Neural crest cell (in vitro differentiated cells): ENCODE measurements at places on chromosomes 11 and 22. TPM values are rescaled to one million over a fixed set of nuclear protein-coding genes. Genes with fewer than 3 reads are reported as not detected.

GRCh38 chr11:119318240-119319135 is 1.6 kb upstream of the MCAM start:
- peak overlapping the region; percentile 65 for H3K27ac ChIP-seq
- no peaks in the 10 kb centered on the region for H3K36me3 ChIP-seq
- peak overlapping the region; percentile 79 for H3K4me3 ChIP-seq
- H3K4me1 ChIP-seq = peaks cover 42% of the 10 kb centered on the region
- no peak for DNase-seq

CCDC15 gene
- total RNA-seq = 6.1 and 7.1 TPM in 2 replicates

HMGXB4 gene
- 44.6 and 44.7 TPM in 2 replicates for total RNA-seq

GRCh38 chr11:79129702-79130101 is 311.1 kb downstream of the TENM4 start:
- H3K4me3 ChIP-seq = no peak overlapping the region
- H3K4me1 ChIP-seq = no peaks in the 10 kb centered on the region
- H3K27ac ChIP-seq = no peak overlapping the region

HTR3A gene
- 3.8 and 4.6 TPM in 2 replicates for total RNA-seq

DNA sequence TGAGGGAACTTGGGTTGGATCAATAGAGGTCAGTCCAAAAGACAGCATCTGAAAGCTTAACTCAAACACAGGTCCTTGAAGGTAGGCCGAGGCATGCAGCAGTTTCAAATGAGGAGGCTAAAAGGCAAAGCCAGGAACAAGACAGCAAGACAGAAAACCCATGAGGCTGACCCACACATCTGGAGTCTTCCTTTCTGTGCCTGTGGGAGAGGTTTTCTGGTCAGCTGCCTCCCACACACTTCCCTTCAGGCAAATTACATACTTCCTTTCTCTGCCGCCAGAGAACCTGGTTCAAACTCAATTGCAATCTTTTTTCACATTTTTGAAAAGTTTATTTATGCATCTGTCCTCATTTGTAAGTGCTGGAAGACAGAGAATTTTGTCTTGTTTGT is 29.8 kb upstream of the CRTAM start:
- H3K27me3 ChIP-seq = no peaks in the 10 kb centered on the region
- H3K27ac ChIP-seq = peak overlapping the region; percentile 5
- no peaks in the 10 kb centered on the region for H3K36me3 ChIP-seq
- DNase-seq = no peak

DNA sequence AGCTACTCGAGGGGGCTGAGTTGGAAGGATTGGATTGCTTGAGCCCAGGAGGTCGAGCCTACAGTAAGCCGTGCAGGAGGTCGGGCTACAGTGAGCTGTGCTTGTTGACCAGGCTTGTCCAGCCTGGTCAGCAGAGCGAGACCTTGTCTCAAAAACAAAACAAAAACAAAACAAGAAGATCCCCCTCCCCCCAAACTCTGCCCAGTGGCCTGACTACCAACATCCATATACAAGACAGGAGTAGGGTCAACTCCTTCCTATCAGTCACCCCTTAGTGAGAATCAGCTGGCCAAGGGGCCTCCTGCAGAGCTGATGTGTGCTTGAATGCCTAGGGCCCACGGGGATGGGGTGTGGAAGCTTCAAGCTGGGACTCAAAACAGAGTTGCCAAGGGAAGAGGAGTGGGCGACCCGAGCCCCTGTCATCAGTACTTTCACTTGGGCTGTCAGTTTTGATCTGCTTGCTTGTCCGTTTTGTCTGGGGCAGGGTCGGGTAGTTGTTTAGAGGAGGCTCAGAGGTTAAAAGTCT is 942 bp upstream of the TSPAN18 start:
- DNase-seq = peak; percentile 28
- H3K36me3 ChIP-seq = no peaks in the 10 kb centered on the region
- peaks cover 62% of the 10 kb centered on the region for H3K4me1 ChIP-seq
- no peaks in the 10 kb centered on the region for H3K27me3 ChIP-seq
- peak overlapping the region; percentile 32 for H3K27ac ChIP-seq
- peak overlapping the region; percentile 86 for H3K4me3 ChIP-seq

DNA sequence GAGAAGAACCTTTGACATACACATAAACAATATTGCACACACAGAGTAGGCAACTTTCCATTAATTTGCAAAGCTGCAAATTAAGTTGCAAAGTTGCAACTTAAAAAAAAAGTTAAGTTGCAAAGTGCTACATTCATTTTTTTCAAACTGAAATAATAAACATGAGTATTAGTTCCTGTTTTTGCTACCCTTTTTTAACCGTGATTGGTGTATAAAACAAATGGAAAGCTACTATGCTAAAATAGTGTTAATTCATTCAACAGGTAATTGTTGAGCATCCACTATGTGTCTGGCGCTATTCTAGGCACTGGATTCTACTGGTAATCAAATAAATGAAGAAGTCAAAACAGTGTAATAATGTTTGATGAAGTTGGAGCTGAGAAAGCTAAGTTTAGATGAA is 8.1 kb downstream of the ZFP91 start:
- H3K4me1 ChIP-seq = peaks cover 15% of the 10 kb centered on the region
- H3K27me3 ChIP-seq = no peaks in the 10 kb centered on the region
- no peak for DNase-seq
- H3K4me3 ChIP-seq = no peak overlapping the region
- no peaks in the 10 kb centered on the region for H3K36me3 ChIP-seq

- peak within 1 kb of the TSS; percentile 66 for H3K4me3 ChIP-seq
- H3K4me1 ChIP-seq = no peaks in the 10 kb centered on the region
- H3K36me3 ChIP-seq = no peaks in the 10 kb centered on the region
- H3K27me3 ChIP-seq = peaks cover 4% of the 10 kb centered on the region
- DNase-seq = no peak
These were observed at the start of gene CEND1 for GRCh38 chr11:789943-790342. CEND1 (minus strand) TSS chr11:790090; CDS start chr11:788576, 1,514 bp downstream.

DNA sequence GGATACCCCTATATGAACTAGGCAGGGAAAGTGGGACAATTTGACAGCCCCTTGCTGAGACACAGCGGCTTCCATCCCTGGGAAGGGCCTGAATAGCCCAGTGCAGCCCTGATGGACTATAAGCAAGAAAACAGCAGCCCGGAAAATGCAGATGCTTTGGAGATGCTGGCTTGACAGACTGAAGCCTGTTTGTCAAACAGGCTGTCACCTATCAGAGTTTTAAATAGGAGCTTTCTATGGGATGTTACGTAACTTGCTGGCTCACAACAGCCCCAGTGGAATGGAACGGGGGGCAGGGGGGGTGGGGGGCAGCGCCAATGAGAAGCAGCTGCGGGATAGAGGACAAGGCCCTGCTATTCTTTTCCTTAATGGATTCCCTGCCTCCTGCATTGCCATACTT is 91.9 kb upstream of the NTM start:
- no peaks in the 10 kb centered on the region for H3K36me3 ChIP-seq
- no peak overlapping the region for H3K27ac ChIP-seq
- peaks cover 3% of the 10 kb centered on the region for H3K4me1 ChIP-seq
- H3K4me3 ChIP-seq = no peak overlapping the region
- H3K27me3 ChIP-seq = no peaks in the 10 kb centered on the region

SCN2B gene
- 0.40 and 0.43 TPM in 2 replicates for total RNA-seq

IFITM5 gene
- not detected in 2 replicates for total RNA-seq

GRCh38 chr22:45499746-45500145 is 2.9 kb upstream of the FBLN1 start:
- peak overlapping the region; percentile 81 for H3K4me3 ChIP-seq
- H3K36me3 ChIP-seq = no peaks in the 10 kb centered on the region
- peaks cover 43% of the 10 kb centered on the region for H3K27me3 ChIP-seq
- peaks cover 63% of the 10 kb centered on the region for H3K4me1 ChIP-seq
- DNase-seq = no peak
- H3K27ac ChIP-seq = no peak overlapping the region

CEP126 gene
- total RNA-seq = 2.1 and 2.4 TPM in 2 replicates

- peaks cover 2% of the 10 kb centered on the region for H3K36me3 ChIP-seq
- no peaks in the 10 kb centered on the region for H3K27me3 ChIP-seq
- no peak overlapping the region for H3K27ac ChIP-seq
- DNase-seq = no peak
- no peak overlapping the region for H3K4me3 ChIP-seq
- H3K4me1 ChIP-seq = no peaks in the 10 kb centered on the region
These were observed 108.4 kb upstream of the SLC5A12 start for GRCh38 chr11:26830218-26830617.

GRCh38 chr11:102453302-102453695 is 734 bp upstream of the TMEM123 start:
- H3K27me3 ChIP-seq = no peaks in the 10 kb centered on the region
- H3K27ac ChIP-seq = peak overlapping the region; percentile 100

DNA sequence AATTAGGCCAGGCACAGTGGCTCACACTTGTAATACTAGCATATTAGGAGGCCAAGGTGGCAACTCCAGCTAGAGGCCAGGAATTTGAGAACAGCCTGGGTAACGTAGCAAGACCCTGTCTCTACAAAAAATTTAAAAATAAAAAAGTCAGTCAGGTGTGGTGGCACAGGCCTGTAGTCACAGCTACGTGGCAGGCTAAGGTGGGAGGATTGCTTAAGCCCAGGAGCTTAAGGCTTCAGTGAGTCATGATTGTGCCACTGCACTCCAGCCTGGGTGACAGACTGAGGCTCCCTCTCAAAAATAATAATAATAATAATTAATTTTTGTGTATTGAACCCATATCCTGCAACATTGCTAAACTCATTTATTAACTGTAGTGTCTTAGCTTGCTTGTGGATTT is 15.3 kb upstream of the TRIM29 start:
- H3K4me1 ChIP-seq = no peaks in the 10 kb centered on the region
- H3K36me3 ChIP-seq = peaks cover 3% of the 10 kb centered on the region
- no peak overlapping the region for H3K27ac ChIP-seq
- peaks cover 26% of the 10 kb centered on the region for H3K27me3 ChIP-seq

DNA sequence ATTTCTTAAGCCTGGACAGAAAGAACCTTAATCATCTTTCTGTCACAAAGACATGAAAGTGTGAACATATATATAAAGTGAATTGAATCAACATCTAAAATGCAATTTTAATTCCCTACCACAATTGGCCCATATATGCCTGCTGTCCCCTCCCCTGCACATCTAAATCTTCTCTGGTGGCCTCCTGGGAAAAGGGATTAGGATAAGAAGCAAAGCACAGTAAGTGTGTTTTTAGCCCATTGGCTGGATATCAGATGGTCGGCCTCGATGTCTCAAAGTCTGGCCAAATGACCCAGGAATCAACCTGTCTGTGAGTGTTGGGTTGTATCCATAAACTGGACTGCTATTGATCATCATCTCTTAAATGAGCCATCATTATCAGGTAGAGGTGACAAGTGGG is 5.8 kb downstream of the MMP3 start:
- H3K36me3 ChIP-seq = no peaks in the 10 kb centered on the region
- no peak overlapping the region for H3K27ac ChIP-seq
- no peaks in the 10 kb centered on the region for H3K27me3 ChIP-seq
- H3K4me1 ChIP-seq = no peaks in the 10 kb centered on the region
- DNase-seq = no peak
- H3K4me3 ChIP-seq = no peak overlapping the region

DNA sequence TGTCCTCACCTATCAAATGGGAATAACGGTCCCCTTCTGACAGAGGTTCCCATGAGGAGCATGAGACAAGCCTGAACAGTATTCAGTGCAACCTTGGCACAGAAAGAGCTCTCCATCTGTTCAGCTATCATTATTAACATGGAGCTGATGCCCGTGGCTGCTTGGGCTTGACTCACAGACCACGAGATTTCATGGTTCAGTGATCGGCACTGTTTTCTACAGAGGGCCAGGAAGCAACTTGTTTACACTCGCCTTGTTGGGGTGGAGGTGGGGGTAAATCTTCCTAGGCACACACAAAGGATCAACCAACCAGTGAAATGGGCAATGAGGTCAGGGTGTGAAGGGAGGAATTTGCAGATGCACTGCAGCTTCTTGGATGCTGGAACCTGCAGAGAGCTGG is 88.2 kb downstream of the CWC15 start:
- no peak for DNase-seq
- no peaks in the 10 kb centered on the region for H3K4me1 ChIP-seq
- H3K27ac ChIP-seq = peak overlapping the region; percentile 29
- no peaks in the 10 kb centered on the region for H3K27me3 ChIP-seq
- peaks cover 56% of the 10 kb centered on the region for H3K36me3 ChIP-seq

- H3K4me3 ChIP-seq = no peak overlapping the region
- H3K4me1 ChIP-seq = no peaks in the 10 kb centered on the region
These were observed 90.8 kb downstream of the LUZP2 start for GRCh38 chr11:24587635-24588034.

- peaks cover 13% of the 10 kb centered on the region for H3K4me1 ChIP-seq
- H3K27me3 ChIP-seq = no peaks in the 10 kb centered on the region
- H3K36me3 ChIP-seq = peaks cover 13% of the 10 kb centered on the region
- no peak overlapping the region for H3K4me3 ChIP-seq
These were observed 69.2 kb downstream of the CCDC34 start for GRCh38 chr11:27293515-27294417.

- no peak for DNase-seq
- H3K36me3 ChIP-seq = no peaks in the 10 kb centered on the region
- H3K4me3 ChIP-seq = peak overlapping the region; percentile 56
- no peak overlapping the region for H3K27ac ChIP-seq
- H3K4me1 ChIP-seq = no peaks in the 10 kb centered on the region
These were observed 2.1 kb downstream of the SYT9 start for GRCh38 chr11:7253800-7254199.

DNA sequence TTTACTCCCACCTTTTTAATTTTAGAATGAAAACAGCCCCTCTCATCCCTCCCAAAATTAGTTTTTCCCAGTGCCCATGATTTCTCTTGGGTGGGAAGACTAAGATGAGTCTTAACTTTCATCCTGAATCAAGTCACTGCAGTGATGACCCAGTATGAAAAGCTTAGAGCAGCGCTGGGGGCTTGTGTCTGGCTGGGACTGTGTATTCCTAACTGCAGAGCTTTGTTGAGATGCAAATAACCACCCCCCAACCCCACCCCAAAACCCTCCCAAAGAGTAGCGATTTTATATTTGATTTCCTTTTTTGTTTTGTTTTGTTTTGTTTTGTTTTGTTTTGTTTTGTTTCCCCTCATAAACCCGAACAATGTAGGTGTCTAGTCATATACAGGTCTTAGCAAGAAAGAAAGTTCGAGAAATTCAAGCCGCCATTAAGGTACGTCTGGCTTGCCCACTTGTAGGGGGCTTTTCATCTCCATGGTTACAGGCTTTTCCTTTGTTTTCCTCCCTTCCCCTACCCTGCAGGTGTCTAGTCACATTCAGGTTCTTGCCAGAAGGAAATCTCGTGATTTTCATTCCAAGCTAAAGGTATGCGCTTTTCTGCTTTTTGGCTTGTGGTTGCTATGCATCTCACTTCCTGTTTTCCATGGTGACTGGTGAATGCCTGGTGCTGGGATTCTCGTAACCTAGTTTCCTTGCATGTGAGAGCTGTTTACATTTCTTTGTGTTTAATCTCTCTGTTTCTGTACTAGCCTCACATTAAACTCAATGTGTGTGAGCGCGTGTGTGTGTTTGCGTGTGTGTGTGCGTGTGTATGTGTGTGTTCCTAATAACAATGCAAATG is 144.6 kb upstream of the RASSF10 start:
- H3K36me3 ChIP-seq = peaks cover 3% of the 10 kb centered on the region
- DNase-seq = no peak
- no peaks in the 10 kb centered on the region for H3K27me3 ChIP-seq
- H3K27ac ChIP-seq = peak overlapping the region; percentile 94
- peak overlapping the region; percentile 56 for H3K4me3 ChIP-seq

LSP1 gene
- total RNA-seq = not detected in 2 replicates

DNA sequence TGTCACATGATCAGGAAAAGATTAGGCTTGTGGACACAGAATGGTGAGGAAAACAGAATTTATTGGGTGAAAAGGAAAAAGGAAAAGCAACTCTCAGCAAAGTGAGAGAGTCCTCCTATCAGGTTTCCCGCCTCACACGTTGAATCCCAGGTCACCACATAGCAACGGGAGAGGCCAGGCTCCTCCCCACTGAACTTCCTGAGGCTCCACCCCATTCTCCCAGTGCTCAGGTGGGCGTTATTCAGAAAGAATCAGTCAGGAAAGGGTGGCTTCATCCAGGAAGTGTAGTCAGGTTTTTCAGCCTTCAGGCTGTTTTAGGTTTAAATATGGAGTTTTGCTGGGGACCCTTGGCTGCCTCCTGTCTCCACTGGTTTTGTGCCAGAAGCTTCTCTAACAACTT is 66.9 kb downstream of the SPON1 start:
- no peak overlapping the region for H3K27ac ChIP-seq
- no peak overlapping the region for H3K4me3 ChIP-seq
- H3K4me1 ChIP-seq = peaks cover 3% of the 10 kb centered on the region
- peaks cover 35% of the 10 kb centered on the region for H3K27me3 ChIP-seq
- no peaks in the 10 kb centered on the region for H3K36me3 ChIP-seq
- DNase-seq = no peak
